ENCODE measurements at places on chromosomes 1 and 21. TPM values are rescaled to one million over a fixed set of nuclear protein-coding genes. Genes with fewer than 3 reads are reported as not detected.

The LAD1 gene
- 1.1 TPM for total RNA-seq

The PGLYRP4 gene
- not detected for total RNA-seq

The OR2L8 gene
- total RNA-seq, result not detected

The CA6 gene
- not detected for total RNA-seq

The TMEM125 gene
- not detected for total RNA-seq

The CAMK1G gene
- total RNA-seq, result 0.58 TPM
